ENCODE measurements at places on chromosomes 11 and 22. TPM values are rescaled to one million over a fixed set of nuclear protein-coding genes. Genes with fewer than 3 reads are reported as not detected.

GRCh38 chr11:2688381-2689231, 11.2 kb downstream of the KCNQ1OT1 start:
- no peak for DNase-seq

DNA sequence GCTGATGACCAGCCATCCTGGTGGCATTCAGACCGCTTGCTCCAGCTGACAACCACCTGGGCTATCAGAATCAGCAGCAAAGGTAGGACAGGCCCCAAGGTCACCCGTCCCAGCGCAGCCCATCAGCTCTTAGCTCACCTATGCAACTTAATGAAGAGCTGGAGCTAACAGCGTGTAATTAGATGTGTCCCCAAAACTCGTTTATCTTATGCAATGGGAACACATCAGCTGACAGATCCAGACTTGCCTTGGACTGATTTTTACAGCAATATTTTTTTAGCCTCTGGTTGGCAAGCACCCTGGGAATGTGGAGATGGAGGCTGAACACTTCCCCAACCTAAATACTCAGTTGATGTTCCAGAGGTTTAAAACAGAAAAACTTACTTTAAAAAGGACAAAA, 76.0 kb downstream of the PACSIN2 start:
- no peak for DNase-seq

- no peak for DNase-seq
Measured at GRCh38 chr11:11813288-11813962, 28.3 kb upstream of the USP47 start.

GRCh38 chr22:40345815-40346184, 500 bp upstream of the ADSL start:
- DNase-seq = no peak

GRCh38 chr11:9815486-9816136, 151.7 kb downstream of the SWAP70 start:
- no peak for DNase-seq

The UCP3 gene
- 3.2 TPM for polyA plus RNA-seq

All from renal cortex interstitium (tissue), 15 donors.